Stimulated activated CD4-positive, alpha-beta T cell treated with anti-CD3 and anti-CD28 coated beads, Interleukin-15, amount 100 ng/mL, for 1 hour (primary cell): ENCODE measurements at places on chromosomes 5 and 9.

- DNase-seq, result no peak
These were observed 1183.8 kb upstream of the WWC1 start for GRCh38 chr5:167107684-167108083.

DNA sequence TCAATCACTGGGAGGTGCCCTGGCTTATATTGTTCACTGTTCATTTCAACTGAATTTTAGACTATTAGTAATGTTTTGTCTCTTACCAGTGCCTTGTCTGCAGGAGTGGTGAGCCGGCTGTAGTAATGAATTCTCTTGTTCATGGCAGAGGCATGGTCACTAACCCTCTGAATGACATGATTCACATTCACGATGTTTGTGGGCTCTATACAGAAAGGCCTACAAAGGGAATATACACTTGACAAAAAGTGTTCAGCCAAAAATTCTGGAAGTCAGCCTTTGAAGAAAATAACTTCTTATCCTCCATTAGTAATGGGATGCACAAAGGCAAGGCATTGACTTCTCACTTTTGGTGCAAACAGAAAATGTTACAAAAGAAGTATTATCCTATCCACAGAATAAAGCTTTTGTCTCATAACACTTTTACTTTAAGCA is 39.6 kb downstream of the SLC38A9 start:
- DNase-seq, result no peak

DNA sequence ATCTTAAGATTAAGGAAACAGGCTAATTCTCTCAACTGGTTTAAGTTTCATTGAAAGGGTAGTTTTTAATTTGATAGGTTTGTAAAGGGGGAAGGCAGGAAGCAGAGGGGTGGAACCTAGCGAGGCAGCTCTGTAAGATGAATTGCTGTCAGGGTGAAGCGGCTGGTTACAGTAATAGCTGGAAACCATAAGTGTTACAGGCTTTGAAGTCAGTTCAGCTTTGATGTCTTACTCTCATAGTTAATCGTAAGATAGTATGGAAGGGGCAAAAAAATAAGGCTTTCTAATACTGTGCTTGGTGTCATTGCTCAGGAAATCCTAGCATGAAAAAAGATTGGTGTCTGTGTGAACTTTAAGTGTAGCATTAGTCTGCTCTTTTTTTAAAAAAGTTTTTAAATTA is 20.3 kb downstream of the POU5F2 start:
- DNase-seq, result no peak

GRCh38 chr5:134107779-134108178 is 6.7 kb upstream of the TCF7 start:
- no peak for DNase-seq

DNA sequence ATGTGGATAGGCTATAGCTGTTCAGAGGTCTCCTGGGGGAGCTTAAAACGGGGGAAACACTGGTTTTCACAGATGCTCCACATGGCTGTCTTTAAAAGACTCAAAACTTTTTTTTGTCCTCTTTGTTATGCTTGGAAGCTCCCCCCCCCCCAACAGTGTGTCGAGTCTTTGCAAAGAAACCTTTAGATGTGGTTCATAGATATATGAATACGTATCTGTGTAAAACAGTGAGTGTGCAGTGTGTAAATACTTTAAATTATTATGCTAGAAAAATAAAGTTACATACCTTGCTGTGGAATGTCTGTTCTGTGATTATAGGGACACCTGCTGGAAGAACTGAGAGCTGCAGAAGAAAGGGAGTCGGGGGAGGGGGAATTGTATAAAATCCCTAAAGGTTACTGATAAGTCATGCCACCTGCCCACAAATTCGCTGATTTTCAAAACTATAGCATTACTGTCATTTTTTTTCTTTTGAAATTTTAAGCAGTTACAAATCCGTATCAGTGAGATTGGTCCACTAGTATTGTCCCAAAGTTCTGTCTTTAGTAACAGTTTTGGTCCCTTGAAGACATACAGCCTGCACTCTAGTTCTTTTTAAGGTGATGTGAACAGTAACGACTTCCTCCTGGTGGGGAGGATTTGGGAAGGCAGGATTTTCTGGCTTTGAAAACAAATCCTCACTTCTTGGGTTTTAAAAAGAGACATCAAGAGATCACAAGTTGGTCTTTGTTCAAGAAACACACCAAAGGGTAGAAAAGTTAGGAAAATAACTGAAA is 22.9 kb downstream of the RGMB start:
- DNase-seq, result no peak
